ENCODE measurements at places on chromosomes 2 and 18.
A peak's percentile ranks its signal among the peaks of the same experiment; 100 is the strongest.

- no peak for DNase-seq
Observed at GRCh38 chr2:198874472-198874858, 583.3 kb downstream of the SATB2 start.

- DNase-seq: no peak
Observed at GRCh38 chr18:52377094-52377493, 37.1 kb downstream of the DCC start.

DNA sequence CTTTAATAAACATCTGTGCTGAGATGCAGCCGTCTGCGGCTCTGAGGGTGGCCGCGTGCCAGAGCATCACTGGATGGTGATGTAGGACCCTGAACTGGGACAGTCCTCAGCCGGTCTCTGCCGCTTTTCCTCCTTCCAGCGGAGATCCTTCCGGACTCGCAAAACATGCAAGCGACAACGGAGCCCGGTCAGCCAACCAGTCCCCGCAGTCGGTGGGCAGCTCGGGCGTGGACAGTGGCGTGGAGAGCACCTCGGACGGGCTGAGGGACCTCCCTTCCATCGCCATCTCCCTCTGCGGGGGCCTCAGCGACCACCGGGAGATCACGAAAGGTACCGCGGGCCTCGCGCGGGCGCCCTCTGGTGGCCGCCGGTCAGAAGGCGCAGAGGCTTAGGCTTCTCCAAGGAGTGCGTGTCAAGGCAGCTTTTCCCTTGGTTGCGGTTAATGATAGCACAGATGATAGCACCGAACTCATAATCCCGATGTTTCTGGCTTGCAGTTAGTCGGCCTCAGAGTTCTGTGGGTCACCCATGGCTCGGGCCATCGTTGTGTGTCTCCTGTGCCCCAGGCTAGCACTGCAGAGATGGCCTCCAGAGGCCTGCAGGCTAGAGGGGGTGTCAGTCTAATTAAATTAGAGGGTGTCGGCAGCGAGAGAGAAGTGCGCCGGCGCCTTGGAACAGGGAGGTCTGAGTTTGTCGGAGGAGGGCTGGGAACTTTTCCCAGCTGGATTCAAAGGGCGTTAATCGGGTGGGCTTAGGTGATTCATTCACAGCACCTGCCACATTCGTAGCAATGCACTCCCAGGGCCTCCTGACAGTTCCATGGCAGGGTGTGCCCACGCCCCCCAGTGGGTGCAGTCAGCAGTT lies 38.5 kb downstream of the LPIN1 start:
- DNase-seq: peak; percentile 75

- no peak for DNase-seq
Observed at GRCh38 chr2:12288048-12288447, 428.7 kb upstream of the TRIB2 start.

DNA sequence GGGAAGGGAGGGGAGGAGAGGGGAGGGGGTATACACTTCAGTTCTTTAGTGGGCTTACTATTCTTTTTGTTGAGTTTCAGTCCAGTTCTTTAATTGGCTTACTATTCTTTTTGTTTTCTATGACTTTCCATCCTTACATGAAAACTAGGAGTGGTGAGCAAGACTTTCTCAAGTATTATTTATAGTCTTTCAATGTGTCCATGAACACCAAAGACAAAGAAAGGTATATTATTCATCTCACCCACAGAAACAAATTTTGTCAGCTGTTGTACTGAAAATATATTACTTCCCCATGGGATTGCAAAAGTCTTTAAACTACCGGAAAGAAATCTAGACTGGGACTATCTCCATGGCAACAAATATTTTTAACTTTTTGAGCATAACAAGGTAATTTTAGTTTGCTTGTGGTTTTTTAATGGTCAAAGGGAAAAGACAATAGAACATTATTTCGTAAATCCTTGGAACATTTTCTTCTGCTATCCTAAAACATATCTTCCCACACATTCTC lies 17.6 kb downstream of the ADAM17 start:
- DNase-seq: no peak

- DNase-seq: no peak
Observed at GRCh38 chr2:95289253-95289652, 7.9 kb upstream of the KCNIP3 start.

- DNase-seq: no peak
Observed at GRCh38 chr2:51483720-51484119, 451.8 kb upstream of the NRXN1 start.

GRCh38 chr2:120018549-120018948 lies 5.7 kb downstream of the EPB41L5 start:
- DNase-seq: no peak

GRCh38 chr2:117958186-117958585 lies 55.7 kb downstream of the CCDC93 start:
- DNase-seq: peak; percentile 36

- DNase-seq: no peak
Observed at GRCh38 chr2:172195836-172196376, 93.2 kb upstream of the DLX2 start.
